AG09319 (cell line): ENCODE measurements at places on chromosomes 6 and 20.

- DNase-seq = no peak
Observed at GRCh38 chr20:45917790-45918141, 5.8 kb upstream of the PLTP start.

GRCh38 chr6:67231092-67231491, 1404.0 kb upstream of the ADGRB3 start:
- no peak for DNase-seq

GRCh38 chr20:46364670-46365486, 41.5 kb downstream of the ELMO2 start:
- DNase-seq = no peak

DNA sequence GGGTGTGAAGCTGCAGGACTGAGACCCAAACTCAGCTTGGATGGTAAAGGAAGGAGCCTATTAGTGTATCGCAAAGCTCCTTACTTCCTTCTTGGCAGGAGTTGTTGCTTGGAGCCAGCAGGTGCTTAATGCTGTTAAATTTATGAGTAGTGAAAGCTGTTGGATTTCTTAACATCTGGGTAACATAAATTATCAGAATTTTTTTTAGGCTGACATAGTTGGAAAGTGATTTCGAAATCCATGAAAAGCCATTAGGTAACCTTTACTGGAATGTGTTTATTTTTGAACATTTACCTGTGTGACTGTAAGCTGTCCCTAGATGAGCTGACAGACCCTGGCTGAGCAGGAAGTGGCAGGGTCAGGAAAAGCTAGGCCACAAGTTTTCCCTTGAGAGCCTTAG, 470.4 kb upstream of the SLC35B3 start:
- no peak for DNase-seq

GRCh38 chr20:38404016-38404415, 31.1 kb downstream of the SNHG17 start:
- no peak for DNase-seq

GRCh38 chr6:135568379-135568778, 70.8 kb upstream of the AHI1 start:
- peak; percentile 12 for DNase-seq

DNA sequence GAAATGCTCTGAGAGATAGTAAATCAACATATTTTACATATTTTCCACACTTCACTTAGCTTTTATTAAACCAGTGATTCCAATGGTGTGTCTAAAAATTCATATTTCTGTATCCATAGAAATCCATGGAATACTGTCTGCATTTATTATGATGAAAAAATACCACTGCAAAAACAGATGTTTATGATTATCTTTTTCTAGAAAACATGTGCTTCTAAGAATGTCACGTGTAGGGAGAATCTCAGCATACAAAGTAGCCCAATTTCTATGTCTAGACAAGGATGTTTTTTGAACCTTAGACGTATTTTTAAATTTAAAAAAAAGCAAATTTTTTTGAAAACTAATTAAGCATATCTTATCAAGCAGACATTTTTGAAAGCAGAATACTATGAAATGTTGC, 622.4 kb downstream of the TENT5A start:
- no peak for DNase-seq

- DNase-seq = no peak
Observed at GRCh38 chr6:78896227-78896626, 28.9 kb downstream of the IRAK1BP1 start.

GRCh38 chr6:167324111-167324510, 775 bp upstream of the TTLL2 start:
- no peak for DNase-seq

- no peak for DNase-seq
Observed at GRCh38 chr6:109455437-109456110, at the start of gene MICAL1. Gene MICAL1, minus strand, starts transcription at chr6:109455772. Its CDS starts 1,576 bp downstream, at chr6:109454196.

DNA sequence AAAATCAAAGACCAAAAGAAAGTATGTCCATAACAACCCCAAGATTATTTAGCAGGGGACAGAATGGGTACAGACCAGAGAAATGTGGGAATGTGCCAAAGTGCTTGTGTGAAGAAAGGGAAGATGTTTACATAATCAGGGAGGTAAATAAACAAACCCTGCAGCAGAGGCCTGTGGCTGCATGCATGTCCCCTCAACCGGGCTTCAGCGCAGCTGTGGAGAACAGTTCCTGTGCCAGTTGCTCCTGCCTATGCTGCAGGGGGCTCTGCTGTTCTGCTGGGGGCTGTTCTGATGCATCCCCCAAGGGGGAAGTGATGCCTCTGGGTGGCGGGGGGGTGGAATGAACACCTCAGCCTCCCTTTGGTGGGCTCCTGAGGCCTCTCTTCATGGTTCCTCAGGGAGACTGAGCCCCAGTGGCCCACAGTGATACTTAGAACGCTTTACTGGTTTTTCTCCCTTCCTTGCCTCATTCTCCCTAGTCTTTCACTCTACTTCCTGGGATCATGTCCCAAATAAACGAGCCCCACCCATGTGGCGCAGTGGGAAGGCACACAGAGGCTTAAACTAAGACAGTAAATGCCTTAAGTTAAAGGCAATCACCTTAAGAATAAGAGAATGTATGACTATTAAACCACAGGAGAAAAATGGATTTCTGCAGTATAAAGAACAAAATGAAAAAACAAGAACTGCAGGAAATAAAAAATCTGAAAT, 23.0 kb downstream of the RAB23 start:
- peak; percentile 20 for DNase-seq

DNA sequence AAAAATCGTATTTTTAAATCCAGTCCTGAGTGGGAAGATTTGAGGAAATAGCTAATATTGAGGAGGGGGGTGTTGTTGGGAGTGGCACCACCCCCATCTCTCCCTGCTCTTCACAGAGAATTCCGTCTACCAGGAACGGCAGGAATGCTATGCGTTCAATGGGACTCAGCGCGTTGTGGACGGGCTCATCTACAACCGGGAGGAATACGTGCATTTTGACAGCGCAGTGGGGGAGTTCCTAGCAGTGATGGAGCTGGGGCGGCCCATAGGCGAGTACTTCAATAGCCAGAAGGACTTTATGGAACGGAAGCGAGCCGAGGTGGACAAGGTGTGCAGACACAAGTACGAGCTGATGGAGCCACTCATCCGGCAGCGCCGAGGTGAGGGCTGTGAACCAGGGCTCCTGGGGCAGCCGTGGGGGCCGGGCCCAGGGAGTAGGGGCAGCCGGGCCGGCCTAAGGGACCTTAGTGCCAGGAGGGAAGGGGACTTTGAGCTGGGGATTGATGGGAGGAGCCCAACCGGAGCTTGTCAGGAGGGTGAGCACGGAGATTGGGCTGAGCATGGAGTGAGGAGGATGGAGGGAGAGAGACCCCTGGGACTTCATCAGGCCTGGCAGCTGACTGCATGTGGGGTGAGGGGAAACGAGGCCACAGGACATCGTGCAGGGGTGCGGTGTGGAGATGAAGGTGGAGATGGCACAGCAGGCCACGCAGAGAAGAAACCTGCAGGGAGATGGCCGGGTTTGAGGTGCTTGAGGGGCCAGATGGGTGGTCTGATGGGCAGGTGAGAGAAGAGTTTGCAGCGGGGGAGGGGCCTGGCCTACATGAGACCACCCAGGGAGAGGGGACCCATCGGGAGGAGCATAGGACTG, 41.3 kb downstream of the HLA-DPB1 start:
- DNase-seq = no peak

GRCh38 chr6:63565058-63565726, 7.1 kb upstream of the LOC128125822 start:
- no peak for DNase-seq

DNA sequence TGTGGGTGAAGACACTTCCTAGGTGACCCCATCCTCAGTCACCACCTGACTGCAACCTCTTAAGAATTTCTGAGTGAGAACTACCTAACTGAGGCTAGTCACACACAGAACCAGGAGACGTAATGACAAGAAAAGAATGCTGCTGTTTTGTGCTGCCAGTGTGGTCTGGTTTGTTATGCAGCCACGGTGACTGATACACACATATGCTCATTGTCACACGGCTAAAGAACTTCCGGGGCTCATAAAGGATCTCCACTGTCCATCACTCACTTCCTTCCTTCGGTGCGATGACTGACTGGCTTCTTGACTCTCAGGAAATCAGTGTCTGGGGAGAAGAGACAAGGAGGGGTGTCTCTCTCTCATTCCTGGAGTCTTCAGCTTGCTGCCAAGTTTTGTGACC, 88.0 kb downstream of the SLC24A3 start:
- no peak for DNase-seq

GRCh38 chr6:122116119-122116834, 283.2 kb upstream of the HSF2 start:
- peak; percentile 8 for DNase-seq

DNA sequence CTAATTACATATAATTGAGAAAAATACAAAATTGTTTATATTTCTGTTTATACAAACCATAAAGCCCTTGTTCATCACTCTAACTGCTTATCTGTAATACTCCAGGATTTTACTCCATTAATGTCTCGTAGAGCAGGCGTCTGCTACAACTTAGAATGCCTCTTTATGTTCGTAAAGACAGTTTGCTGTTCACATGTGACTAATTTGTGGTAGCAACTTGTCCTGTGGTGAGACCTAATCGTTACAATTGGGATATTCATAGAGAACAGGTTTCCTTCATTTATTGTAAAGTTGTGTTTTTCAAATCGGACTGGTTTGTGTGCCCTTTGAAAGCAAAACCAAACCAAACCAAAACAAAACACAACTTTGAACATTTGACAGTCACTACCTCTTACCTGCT, 149.7 kb downstream of the ASCC3 start:
- DNase-seq = no peak

GRCh38 chr6:137002505-137002904, 42.3 kb downstream of the IL20RA start:
- DNase-seq = no peak

DNA sequence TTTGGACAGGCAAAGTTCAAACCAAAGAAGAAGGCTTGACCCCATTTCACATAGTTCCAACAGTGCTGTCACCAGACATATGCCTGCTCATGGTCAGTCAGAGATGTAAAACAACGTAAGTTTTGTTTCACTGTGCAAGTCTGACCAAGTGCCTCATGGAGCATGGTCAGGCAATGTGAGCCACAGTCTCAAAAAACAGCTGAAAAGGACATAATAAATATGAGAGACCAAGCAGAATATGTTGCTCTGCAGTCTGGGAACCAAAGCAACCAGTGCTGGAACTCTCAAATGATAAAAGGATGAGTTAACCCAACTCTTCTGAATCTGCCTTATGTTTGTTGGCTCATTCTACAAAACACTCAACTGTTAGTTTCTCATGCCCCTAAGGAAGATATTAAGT, 39.9 kb upstream of the DST start:
- DNase-seq = no peak

DNA sequence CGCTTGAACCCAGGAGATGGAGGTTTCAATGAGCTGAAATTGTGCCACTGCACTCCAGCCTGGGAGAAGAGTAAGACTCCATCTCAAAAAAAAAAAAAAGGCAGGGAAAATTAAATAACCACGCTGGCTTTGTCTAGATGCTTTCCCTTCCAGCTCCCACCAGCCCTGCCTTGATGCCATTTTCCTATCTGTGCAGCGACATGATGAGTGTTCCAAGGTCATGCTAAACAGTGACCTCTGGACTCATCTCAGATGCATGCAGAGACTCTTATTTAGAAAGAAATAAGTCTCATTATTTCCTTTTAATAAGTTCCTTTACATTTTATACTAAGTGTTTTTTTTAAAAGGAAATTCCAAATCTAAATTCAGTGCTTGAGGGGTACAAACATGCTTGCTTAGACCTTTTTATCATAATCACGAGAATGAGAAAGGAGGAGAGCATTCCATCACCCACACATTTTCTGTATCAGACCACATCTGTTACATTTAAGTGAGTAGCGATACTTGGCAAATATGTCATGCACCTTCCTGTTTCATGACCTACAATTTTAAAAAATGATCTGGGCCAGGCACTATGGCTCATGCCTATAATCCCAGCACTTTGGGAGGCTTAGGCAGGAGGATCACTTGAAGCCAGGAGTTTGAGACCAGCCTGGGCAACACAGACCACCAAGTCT, 101.1 kb upstream of the RREB1 start:
- DNase-seq = no peak

- no peak for DNase-seq
Observed at GRCh38 chr20:36572701-36573102, 695 bp upstream of the TGIF2 start.

- DNase-seq = no peak
Observed at GRCh38 chr6:11480541-11480940, 57.0 kb upstream of the TMEM170B start.

DNA sequence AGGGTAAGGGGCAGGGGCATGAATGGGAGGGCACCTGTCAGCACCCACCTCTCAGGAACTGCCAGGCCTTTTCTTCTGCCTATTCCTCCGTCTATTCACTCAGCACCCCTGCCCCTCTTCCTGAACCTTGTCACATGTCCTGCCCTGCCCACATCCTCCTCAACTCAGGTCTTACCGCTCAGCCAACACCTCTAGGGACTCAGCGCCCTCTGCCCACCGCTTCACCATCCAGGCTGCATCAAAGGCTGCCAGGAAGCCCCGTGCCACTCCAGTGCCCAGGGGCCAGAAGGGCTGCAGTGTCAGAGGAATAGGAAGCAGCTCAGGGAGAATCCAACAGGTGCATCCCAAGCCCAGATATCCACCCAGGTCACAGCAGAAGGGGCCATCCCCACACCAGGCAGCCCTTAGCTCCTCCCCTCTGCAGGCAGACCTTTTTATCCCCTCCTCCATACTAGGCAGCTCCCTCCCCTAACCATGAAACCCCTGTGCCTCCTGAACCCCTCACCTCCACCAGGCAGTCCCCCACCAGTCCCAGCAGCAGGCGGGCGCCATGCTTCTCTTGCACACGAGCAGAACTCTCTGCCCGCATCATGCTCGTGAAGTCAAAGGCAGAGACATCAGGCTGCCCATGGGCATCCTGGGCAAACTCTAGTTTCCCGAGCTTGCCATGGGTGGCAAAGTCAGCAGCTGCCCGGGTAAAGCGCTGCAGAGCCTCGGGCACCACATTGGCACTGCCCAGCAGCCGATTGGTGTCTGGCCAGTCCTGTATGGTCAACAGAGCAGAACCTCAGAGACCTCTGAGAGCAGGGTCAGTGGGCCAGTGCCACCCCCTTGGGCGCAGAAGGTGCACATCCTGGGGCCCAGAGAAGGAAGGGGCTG, 5.5 kb downstream of the MICAL1 start:
- no peak for DNase-seq

- DNase-seq = no peak
Observed at GRCh38 chr6:26232306-26232939, 132.6 kb upstream of the BTN3A2 start.

DNA sequence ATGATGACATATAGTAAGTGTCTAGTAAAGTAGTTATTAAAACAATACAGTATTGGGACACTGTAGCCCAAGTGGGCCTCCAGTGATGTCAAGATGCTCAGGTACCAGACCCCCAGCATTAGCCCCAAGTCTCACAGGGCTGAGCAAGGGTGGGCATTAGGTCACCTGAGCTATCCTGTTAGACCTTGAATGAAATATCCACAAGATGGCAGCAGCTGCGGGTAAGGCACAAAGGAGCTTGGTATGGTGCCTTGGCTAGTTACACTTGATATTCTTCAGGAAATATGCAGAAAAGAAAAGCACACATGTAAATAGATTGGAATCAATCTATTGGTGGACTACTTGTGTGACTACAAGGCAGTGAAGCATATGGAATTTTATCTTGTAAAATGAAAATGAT, 701.8 kb upstream of the ADGRB3 start:
- DNase-seq = no peak
